ENCODE measurements at places on chromosomes 1 and 21.

- no peak for DNase-seq
These were observed 13.2 kb upstream of the NASP start for GRCh38 chr1:45570631-45571030.

- peak; percentile 43 for DNase-seq
These were observed 64.4 kb downstream of the KCTD3 start for GRCh38 chr1:215631489-215631888.

- no peak for DNase-seq
These were observed 144.0 kb upstream of the ZNF648 start for GRCh38 chr1:182205351-182206022.

- no peak for DNase-seq
These were observed 148.5 kb upstream of the CHRM3 start for GRCh38 chr1:239237912-239238311.

GRCh38 chr1:29706936-29707335, 470.6 kb downstream of the PTPRU start:
- peak; percentile 69 for DNase-seq

GRCh38 chr21:37927711-37928110, 11.5 kb upstream of the KCNJ6 start:
- no peak for DNase-seq

DNA sequence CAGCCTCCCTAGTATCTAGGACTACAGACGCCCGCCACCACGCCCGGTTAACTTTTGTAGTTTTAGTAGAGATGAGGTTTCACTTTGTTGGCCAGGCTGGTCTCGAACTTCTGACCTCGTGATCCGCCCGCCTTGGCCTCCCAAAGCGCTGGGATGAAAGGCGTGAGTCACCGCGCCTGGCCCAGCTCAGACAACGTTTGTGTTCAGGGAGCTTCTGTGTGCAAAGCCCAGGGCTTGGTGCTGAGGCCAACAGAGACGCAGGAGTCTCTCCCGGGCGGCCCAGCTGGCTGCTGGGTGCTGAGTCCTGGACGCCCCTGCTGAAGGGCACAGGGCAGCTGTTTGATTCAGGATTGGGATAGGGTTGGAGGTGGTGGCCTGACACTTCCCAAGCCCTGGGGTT, 3.0 kb downstream of the PRKCZ start:
- DNase-seq: no peak

DNA sequence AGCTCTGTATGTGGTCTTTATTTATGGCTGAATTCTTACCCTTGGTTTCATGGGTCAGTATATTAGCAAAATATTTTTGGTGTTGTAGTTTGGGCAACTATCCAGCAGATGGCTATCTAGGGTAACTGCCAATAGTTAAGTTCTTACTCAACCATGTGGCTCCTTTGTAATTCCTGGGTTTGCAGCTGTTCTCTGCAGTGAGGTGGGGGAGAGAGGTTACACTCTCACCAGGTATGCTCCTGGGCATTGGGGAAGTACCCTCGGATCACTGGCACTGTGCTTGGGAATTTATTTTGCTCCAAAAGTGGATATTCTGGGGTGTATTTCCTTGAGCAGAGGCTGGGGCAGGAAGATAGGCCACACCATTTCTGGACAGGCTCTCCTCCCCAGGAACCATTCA, 436.7 kb upstream of the TMPRSS15 start:
- DNase-seq: no peak

DNA sequence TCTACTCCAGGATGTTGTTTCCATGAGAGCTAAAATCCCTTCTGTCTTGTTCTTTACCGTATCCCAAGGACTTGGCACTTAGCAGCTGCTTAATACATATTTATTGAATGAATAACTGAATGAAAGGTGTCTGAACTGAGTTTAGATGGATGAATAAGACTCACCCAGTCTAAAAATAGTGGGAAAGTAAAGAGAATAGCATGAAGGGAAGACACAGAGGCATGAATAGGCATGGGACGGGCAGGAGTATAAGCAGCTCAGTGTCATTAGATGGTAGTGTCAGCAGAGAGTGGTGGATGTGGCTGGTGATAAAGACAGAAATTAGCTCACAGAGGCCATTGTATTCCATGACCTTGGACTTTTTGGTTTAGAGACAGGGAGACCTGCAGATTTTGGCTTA, 9.2 kb downstream of the IL12RB2 start:
- DNase-seq: peak; percentile 5

DNA sequence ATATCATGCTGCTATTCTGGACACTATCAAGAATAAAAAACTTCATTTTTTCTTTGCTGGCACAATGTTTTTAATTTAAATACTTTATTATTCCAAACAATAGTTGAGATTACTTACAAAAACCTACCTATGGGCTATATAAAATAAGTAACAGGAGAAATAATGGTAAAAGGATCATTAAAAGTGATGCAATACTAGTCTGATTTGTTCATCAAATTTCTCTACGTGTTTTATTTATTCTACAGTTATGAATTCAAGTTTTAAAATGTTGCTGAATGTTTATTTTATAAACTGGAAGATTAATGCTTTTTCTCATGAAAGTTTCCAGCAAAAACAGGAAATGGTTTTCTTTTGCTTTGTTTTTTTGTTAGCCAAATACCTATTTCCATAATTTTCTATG, 662.4 kb upstream of the BRINP3 start:
- no peak for DNase-seq

- DNase-seq: no peak
These were observed 4.7 kb upstream of the C21orf91 start for GRCh38 chr21:17823846-17824245.

DNA sequence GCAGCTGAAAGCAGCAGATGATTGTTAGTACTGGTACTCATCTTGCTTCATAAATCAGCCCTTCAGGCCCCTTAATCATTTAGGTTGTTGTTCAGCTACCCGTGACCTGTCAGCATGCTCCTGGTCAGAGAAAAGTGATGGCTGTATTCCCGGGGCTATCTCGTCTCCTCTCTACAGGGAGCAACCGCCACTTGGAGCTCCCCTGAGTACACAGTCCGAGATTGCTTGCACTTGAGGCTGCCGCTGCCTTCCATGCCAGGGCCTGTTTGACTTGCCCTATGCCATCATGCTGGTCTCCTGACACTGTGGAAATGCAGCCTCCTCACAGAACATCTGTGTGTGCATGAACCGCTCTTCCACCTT, 97.5 kb downstream of the SPATA46 start:
- no peak for DNase-seq

DNA sequence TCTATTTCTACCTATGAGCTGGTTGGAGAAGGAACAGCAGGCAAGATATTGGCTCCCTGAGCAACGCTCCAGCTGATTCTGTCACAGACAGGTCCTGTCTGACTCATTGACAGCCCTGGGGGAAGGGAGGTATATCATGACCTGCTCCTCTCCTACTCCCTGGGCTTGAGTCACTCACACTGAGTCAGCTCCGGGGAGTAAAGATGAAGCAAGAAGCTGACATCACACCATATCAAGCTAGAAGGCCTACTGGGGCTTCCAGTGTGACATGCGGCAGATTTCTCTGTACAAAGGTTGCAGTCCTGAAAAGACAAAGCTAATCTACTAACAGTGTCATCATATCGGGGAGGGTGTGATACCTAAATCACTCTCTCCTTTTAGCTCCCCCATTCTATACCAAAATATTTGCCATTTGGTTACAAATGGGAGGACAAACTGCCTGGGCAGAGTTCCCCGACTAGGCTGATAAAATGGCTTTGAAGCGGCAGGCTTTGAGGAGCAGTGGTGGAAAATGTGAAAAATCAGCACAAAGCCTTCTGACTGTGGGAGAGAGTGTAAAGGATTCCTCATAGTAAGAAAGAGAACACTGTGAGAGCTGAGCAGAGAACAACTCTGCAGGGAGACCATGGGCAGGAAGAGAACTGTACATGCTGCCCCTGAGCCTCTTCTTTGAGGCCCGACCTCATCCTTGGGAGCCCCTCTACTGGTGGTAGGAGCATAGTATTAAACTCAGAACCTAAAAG, 15.5 kb downstream of the PI4KB start:
- peak; percentile 100 for DNase-seq

GRCh38 chr1:60235275-60235674, 161.7 kb upstream of the C1orf87 start:
- no peak for DNase-seq

GRCh38 chr1:34984435-34984792, 733 bp downstream of the TMEM35B start:
- DNase-seq: no peak

GRCh38 chr1:15424146-15424667, 14.0 kb upstream of the CTRC start:
- no peak for DNase-seq

GRCh38 chr1:233295975-233296322, 424 bp upstream of the PCNX2 start:
- no peak for DNase-seq

- no peak for DNase-seq
These were observed 2.0 kb downstream of the CFAP45 start for GRCh38 chr1:159897962-159898361.

GRCh38 chr1:60008500-60008899, 65.1 kb downstream of the C1orf87 start:
- no peak for DNase-seq

DNA sequence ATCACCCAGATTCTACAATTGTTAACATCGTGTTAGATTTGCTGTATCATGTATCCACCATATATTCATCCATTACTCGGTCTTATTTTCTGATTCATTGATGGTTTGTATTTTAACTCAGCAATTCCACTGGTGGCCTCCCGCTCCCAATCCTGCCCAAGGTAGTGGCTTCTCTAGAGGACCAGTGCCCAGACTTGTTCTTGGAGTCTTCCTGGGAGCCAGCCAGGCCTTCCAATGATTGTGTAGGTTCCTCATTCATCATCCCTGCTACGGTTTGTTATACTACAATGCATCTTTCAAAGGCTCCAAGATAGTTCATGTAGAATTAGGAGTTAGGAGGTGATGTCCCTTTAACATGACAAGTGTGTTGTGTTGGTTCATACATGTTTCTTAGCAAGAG, 451.1 kb downstream of the SETD4 start:
- DNase-seq: no peak

GRCh38 chr21:36576441-36576840, 96.5 kb upstream of the CLDN14 start:
- no peak for DNase-seq

GRCh38 chr1:24965571-24965930, 35.5 kb upstream of the RUNX3 start:
- no peak for DNase-seq

GRCh38 chr1:107920561-107920960, 44.4 kb downstream of the VAV3 start:
- DNase-seq: no peak

DNA sequence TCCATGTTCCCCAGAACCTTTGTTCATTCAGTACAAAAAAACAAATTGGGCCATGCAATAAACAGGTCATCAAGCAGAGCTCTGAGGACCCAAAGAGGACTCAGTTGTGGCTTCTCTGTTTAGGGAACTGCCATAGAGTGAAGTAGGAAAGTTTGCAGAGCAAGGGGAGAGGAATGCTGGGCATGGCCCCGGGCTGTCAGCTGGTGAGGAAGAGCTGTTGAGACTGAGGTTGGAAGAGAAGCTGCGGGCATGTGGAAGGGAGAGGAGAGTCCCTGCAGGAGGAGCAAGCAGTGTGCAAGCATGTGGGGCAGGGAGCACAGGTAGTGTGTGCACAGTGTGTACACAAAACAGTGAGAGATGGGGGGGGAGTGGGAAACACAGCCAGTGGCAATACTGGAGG, 71.8 kb downstream of the NTPCR start:
- peak; percentile 9 for DNase-seq

DNA sequence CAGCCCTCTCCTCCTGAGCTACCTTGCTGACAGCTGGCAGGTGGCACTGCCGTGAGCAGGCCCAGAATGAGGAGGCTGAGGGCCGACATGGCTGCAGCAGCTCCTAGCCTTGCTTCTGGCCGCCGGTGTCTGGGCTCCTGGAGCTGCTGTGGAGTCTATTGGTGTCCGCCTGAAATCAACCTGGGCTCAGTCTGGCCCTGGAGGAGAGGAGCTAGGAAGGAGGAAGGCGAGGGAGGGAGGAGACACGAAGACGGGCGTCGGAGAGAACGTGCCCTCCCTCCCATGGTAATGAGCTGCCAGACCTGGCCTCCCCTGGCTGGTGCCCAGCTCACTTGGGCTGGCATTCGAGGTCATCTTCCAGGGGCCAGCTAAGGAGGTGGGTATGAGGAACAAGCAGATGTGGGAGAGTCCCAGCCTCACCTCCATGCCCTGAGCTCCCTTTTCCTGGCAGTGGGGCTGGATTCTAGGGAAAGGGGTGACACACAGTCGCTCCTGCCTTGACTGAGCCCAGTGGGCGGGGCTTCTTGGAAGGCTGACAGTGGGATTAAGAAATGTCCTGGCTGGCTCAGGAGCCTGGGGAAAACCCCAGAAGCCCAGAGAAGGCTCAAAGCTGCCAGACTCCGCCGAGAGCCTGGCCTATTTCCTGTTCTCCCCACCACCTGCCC, at the start of gene PDZK1IP1:
PDZK1IP1 (minus strand) TSS at position 193 of the 665 bp plus-strand sequence; CDS start at position 89, 104 bp downstream.
- peak; percentile 69 for DNase-seq

DNA sequence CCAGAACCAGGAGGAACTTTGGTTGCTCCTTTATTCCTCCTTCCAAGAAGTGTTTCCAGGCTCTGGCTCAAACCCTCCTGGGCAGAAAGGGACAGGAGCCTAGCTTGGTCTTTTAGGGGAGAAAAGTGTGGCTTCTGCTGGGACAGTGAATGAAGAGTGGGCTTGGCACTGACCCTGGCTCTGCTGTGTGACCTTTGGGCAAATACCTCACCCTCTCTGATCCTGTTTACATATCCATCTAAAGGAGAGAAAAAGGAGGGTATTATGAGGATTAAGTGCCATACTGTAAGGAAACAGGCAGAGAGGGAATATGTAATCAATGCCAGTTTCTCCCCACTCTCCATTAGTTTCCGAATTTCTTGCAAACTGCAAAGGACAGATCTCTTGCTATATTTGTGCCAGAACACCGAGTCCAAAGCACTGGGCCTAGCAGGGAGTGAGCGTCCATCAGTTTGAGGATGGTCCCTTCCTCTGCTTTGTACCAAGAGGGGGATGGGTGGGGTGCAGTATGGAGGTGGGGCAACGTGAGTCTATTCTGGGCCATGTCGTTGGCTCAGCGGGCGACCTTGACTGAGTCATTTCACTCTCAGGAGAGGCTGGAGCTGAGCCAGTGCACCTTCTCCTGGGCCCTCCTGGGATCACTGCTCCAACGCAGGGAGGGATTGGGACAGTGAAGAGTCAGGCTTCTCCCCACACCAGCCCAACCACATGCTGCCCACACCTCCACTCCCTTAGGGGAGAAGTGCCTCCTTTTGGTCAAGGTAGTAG, 38.4 kb downstream of the IGSF21 start:
- DNase-seq: no peak

DNA sequence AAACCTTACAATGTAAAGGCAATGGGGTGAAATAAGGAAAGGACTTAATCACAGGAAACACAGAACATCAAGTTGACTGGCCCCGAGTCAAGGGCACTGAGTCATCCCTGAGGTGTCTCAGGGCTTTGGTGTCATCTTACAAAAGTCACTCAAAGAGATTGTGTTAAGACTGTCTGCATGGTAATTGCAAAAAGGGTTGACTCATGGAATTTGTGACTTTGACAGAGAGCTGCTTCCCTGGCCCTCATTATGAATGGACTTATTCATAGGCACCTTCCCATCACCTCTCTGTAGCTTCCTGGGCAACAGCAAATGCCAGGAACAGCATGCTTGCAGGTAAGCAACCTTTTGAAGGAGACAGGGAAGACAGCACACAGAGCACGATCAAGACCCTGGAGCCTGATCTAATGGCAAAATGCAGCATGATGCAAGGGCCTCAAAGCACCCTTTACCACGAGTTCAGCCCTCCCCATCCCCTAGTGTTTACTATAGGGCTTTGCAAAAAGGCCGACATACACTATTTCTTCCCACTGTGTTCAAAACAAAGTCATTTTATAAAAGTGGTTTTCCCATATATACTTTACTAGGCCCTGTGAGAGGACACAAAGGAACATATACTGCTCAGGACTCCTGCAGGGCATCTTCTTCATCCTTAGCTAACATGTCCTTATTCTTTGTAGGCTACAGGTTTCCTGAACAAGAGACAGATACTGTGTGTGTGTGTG, 17.1 kb downstream of the ZP4 start:
- peak; percentile 3 for DNase-seq

All from EH (cell line).